ENCODE measurements at places on chromosomes 7 and 10.

DNA sequence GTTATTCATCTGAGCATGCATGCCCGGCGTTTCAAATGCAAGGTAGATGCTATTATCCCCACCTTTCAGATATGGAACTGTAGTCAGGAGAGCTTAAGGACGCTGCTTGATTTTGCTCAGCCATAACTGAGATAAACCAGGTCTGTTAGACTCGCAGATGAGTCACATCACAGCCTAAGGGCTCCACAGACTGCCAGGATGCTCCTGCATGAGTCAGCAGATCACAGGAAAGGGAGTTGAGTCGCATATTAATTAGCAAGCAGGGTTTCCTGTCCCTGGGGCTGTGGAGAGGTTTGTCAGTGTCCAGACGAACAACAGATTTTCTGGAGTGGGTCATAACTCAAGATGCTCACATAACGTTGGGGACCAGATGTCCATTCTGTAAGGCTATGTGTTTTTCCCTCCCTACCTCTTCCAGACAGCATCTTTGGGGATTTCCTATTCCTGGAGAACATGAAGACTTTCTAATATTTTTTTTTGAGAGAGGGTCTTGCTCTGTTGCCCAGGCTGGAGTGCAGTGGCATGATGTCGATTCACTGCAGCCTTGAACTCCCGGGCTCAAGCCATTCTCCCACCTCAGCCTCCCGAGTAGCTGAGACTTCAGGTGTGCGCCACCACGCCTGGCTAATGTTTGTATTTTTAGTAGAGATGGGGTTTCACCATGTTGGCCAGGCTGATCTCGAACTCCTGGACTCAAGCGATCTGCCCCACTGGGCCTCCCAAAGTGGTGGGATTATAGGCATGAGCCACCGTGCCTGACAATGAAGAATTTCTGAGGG, 36.7 kb downstream of the PFKFB3 start:
- peak; percentile 84 for DNase-seq

DNA sequence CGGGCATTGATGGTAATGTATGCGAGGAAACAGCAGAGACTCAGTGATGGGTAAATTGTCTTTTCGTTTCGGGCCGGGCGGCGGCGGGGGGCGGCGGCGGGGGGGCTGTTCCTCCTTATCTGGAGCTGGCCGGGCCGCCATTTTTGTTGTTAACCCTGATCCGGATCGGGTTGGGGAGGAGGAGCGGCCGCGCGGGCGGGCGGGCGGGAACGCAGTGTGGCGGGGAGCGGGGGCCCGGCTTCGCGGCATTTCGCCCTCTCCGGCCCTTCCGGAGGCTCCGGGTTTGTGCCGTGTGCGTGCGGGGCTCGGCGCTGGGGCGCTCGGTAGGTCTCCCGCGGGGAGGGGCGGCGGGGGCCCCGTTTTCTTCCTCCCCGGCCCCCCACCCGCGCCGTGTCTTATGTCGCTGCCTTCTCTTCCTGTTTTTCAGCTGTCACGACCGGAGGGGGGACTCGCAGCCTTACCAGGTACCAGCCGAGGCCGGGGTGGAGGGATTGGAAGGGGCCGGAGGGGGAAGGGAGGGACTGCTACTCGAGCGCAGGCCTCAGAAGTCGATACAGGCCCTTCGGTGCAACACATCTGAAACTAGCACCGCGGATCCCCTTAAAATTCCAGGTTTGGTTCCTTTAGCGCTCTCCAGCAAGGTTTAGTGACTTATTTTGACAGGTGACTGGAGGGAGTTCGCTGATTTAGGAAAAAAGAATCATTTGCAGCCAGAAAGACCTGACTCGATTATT, 820 bp downstream of the WAC start:
- DNase-seq, result peak; percentile 9

DNA sequence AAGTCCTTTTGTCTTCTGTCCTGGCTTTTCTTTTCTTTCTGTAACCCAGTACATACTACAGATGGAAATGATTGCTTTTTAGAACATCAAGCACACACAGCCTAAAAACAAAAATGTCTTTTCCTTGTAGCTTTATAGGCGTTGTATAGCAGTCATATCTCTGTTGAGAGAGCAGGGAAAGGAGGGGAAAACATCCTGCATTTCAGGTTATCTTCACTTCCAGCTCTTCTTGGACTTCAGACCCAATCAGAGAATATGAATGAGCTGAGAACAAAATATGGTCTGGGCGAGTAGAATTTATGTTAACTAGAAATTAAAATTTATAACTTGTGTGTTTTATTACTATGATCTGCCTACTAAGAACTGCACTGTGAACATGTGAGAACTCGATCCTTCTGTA, 14.7 kb downstream of the TMEM60 start:
- DNase-seq, result no peak

DNA sequence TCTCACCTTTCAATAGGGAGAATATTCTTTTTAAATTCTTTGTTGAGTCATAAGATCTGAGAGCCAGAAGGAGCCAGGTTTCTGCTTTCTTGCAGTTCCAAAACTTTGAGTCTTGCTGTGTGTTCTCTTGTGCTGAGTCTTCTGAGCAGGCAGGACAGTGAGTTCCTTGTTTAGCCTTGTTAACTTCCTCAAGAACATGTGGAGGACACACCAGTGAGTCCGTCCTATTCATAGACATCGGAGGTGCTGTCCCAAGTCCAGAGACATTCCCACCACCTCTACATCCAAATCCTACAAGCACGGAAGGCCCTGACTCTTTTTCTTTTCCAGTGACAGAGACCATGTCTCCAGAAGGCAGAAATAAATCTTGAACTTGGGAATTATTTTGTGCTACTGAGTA, 135.2 kb upstream of the AGK start:
- DNase-seq, result no peak

- DNase-seq, result no peak
Observed at GRCh38 chr10:117339578-117339977, 35.7 kb downstream of the PDZD8 start.

DNA sequence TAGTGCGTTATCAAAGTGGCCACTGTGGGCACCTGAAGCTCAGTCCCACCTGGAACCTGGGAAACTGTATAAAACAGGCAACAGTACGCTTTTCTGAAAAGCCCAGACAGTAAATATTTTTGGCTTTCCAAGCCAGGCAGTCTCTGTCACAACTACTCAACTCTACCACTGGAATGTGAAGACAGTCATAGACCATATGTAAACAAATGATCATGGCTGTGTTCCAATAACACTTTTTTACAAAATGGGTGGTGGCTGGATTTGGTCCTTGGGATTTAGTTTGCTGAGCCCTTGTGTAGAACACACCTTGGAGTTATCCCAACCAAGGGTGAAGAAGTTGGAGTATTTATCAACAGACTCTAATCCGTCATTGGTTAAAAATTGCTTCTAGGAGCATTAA, 259.9 kb downstream of the SKIDA1 start:
- DNase-seq, result no peak

DNA sequence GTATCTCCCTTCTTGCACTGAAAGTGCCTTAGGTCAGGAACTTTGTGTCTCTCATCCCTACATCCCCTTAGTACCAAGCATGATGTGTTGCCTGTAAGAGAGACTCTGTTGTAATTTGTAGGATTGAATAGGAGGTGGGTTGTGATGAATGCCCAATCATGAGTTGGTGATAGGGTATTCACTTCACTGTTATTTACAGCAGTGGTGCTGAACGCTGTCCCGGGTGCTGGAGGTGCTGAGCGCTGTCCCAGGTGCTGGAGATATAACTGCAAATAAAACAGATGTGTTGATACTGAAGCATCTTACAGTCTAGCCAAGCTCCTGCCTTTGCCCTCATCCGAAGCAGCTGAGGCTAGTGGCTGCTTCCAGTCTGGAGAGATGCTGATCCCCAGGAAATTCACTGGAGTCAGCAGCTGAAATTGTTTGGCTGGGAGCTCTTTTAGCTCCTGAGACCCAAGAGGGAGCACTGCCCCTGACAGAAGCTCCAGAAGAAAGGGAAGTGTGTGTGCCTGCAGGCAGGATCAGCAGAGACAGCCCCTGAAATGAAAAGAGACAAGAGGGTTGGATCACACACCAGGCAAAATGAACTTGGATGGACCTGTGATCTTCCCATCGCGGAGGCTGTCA, 183.4 kb downstream of the SORCS3 start:
- no peak for DNase-seq

DNA sequence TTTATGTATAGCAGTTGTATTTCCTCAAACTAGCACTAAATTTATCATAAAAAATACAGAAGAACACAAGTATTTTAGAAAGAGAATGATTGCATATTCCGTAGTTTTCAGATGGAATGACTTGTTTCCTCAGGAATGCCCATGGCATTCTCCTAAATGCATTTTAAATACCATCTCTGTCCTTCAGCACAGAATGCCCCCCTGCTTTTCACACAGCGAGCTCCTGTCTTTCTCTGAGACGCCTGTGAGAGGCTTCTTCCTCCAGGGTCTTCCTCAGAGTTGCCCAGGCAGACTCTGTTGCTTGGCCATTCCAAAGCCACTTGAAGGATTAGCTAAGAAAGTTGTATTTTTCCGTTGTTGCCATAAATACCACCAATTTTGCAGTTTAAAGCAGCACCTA, 10.1 kb downstream of the LANCL2 start:
- DNase-seq, result no peak

- no peak for DNase-seq
Observed at GRCh38 chr10:78116361-78116760, 82.7 kb downstream of the RPS24 start.

DNA sequence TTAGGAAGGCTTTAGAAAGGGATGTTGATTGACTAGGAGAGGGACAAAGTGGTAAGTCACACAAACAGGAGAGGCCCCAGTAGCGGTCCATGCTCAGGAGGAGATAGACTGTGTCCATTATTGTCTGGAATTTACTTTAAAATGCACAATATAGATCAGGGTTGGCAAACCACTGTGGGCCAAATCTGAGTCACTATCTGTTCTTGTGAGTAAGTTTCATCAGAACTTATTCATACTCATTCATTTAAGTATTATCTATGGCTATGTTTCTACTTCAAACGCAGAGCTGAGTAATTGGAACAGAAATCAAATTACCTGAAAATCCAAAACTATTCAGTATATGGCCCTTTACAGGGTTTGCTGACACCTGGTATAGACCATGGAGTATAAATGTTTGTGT, 166.5 kb downstream of the COL28A1 start:
- no peak for DNase-seq

DNA sequence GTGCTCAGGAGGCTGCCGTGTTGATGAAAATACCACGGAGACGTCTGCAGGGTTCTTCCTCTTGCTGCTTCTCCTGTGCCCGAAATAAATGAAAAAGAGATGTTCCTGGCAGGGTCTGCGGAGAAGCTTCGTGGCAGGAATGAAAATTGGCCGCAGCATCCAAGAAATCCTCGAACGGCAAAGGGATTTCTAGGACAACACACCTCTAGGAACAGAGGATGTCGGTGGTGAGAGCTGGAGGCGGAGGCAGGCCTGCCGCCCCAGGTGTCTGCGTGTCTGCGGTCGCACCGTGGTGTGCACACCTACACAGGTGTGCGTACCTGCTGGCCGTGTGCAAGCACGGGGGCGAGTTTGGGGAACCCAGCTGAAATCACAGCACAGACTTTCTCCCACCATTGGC, 43.4 kb downstream of the TMEM130 start:
- no peak for DNase-seq

DNA sequence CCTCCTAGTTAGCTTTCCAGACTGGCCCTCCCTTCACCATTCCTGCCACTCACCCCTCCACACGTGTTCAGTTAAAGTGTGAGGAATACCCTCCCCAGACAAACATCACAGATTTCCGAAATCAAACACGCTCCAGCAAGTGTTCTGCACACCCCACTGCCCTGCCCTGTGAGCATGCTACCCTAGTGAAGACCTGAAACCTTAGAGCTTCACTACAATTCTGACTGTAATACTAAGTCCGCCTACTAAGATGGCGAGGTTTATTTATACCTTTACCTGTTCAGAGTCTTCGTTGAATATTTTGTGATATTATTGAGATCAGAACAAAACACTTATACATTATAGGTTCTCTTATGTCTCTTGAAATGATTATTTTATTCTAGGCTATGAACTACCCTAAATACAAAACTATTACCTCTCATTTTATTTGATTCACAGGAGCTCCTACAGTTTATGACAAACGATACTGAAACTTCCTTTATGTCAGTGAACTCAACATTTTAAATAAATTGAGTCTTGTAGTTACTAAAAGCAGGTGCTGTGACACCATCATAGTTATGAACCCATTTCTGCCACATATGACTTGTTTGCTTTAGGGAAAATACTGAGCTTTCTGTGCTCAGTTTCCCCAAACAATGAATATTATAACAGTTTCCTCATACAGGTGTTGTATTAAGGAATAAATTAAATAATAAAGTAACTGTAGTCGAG, 8.6 kb downstream of the SCIN start:
- DNase-seq, result no peak

DNA sequence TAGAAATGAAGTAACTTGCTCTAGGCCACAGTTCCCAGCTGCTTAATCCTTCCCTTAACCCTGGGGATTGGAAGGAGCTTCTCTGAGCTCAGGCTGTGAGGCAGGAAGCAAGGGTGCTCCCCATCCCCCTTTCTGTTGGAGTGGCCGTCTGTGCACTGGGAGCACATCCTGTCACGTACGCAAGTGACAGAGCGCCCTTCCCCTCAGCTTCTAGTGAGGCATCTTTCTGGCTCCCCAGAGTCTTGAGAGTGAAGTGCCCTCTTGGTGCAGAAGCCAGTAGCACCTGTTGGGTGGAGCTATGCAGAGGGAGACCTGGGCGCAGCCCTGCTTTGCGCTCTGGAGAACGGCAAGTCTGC, 47.8 kb downstream of the SHH start:
- DNase-seq, result no peak

- no peak for DNase-seq
Observed at GRCh38 chr10:77037735-77038403, 599.7 kb downstream of the KCNMA1 start.

- no peak for DNase-seq
Observed at GRCh38 chr10:82609845-82610244, 734.9 kb downstream of the NRG3 start.

- DNase-seq, result no peak
Observed at GRCh38 chr7:143131781-143132180, at the start of gene PIP. Gene PIP, plus strand, starts transcription at chr7:143132077. Its CDS starts 40 bp downstream, at chr7:143132117.

- no peak for DNase-seq
Observed at GRCh38 chr10:59290448-59290847, 71.9 kb downstream of the FAM13C start.

DNA sequence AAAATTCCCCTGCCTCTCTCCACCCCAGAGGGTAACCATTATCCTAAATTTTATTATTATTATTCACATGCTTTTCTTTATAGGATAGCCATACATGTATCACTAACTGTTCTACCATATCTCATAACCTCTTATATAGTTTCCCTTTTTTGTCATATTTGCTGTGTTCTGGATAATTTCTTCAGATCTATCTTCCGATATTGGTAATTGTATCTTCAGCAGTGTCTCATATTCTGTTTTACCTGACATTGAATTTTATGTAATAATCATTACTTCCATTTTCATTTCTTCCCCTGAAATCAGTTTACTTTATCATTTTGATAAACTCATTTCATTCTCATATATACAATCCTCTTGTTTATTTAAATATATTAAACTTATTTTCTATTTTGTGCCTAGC, 273.5 kb downstream of the ADK start:
- no peak for DNase-seq
